GDM1 (cell line): ENCODE measurements at places on chromosomes 13 and 19.

GRCh38 chr13:30978981-30979956, 46.8 kb downstream of the TEX26 start:
- no peak for DNase-seq

DNA sequence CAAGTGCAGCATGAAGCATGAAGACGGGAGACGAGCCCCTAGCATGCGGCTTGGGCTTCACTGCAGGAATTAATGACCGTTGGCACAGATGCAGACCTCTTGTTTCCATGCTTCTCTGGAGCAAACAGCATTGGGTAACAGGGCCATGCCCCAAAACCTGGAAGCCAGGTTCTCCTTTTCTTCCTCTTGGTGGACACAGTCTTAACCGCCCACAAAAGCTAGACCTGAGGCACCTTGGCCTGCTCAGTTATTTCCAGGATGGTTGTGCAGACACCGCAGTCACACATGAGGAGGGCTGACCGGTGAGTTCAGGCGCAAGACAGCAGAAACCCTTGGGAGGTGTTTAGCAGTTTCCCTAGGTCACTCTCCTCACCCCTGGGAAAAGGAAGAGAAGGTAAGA, 133.9 kb upstream of the GJB6 start:
- DNase-seq = no peak

GRCh38 chr13:56530096-56530495, 610.6 kb upstream of the PRR20A start:
- no peak for DNase-seq

- no peak for DNase-seq
Observed at GRCh38 chr19:11626252-11626651, 29.0 kb downstream of the ZNF627 start.

DNA sequence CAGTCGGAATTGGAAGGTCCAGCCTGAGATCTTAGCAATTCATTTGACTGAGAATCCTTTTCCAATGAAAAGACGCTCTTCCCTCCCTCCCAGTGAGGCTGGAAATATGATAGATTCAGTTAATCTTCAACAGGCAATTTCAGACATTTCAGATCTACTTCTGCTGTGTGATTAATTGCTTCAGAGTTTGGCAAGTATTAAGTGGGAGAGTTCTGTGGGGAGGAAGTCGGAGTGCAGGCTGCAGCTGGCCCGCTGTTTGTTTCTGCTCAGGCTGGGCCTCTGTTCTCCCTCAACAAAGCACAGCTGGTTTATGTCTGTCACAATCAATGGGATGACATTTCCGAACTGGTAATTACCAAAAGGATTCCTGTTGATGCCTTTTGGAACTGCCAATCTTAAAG, 178.2 kb downstream of the NDFIP2 start:
- no peak for DNase-seq

GRCh38 chr13:94641409-94641941, 39.8 kb downstream of the GPR180 start:
- no peak for DNase-seq
